ENCODE measurements at places on chromosomes 12 and 14. TPM values are rescaled to one million over a fixed set of nuclear protein-coding genes. Genes with fewer than 3 reads are reported as not detected.

Gene SYT1
- polyA plus RNA-seq = 0.05 TPM

Gene REM2
- polyA plus RNA-seq = 0.92 TPM

Gene C12orf60
- 1.9 TPM for polyA plus RNA-seq

Gene OR4E2
- polyA plus RNA-seq = not detected

Gene GUCY2C
- polyA plus RNA-seq = not detected

Gene CCDC38
- not detected for polyA plus RNA-seq

Gene ARHGAP9
- polyA plus RNA-seq = 5.5 TPM

Gene MDM2
- polyA plus RNA-seq = 41.5 TPM

Gene BCL11B
- 0.13 TPM for polyA plus RNA-seq

Gene BCL2L14
- 4.0 TPM for polyA plus RNA-seq

Gene KRT74
- not detected for polyA plus RNA-seq

Gene PDZRN4
- polyA plus RNA-seq = 1.8 TPM

Gene MYF6
- not detected for polyA plus RNA-seq

Gene IL23A
- not detected for polyA plus RNA-seq

Gene PARP11
- 2.1 TPM for polyA plus RNA-seq

Gene ALX1
- not detected for polyA plus RNA-seq

Gene SLC8A3
- not detected for polyA plus RNA-seq

Data from aorta (tissue), 5 donors.